ENCODE measurements at places on chromosomes 3 and 15.

- no peak for ATAC-seq
Measured at GRCh38 chr3:8988791-8989558, 25.7 kb upstream of the RAD18 start.

GRCh38 chr3:197736010-197736490 lies 654 bp downstream of the RUBCN start:
- peak; percentile 48 for ATAC-seq

DNA sequence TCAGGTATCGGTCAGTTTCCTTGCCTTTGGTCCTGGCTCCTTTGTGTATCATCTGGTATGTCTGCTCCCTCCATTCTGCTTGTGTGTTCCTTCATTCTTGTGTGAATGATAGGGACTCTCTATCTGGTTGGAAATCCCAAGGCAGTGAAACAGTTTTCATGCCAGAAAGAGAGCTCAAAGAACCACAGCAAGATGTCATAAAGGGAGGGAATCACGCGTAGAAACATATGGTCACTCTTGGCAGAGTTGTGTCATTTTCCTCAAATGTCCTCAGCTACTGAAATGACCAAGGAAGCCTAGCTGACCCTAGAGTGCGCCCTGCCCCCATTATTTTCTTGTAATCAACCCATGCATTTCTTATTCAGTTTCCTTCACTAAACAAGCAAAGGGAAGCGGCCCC lies 48.0 kb downstream of the RASGRP1 start:
- no peak for ATAC-seq

GRCh38 chr15:76336254-76337058 lies at the start of gene ISL2:
TSS of gene ISL2 (plus strand) at chr15:76336773. CDS start at chr15:76336884, 111 bp downstream.
- ATAC-seq: peak; percentile 66

- no peak for ATAC-seq
Measured at GRCh38 chr3:157122832-157123427, 37.0 kb downstream of the CCNL1 start.

GRCh38 chr3:46971742-46972141 lies 4.8 kb downstream of the CCDC12 start:
- no peak for ATAC-seq

GRCh38 chr15:99977929-99978328 lies 244.7 kb upstream of the LYSMD4 start:
- ATAC-seq: no peak

DNA sequence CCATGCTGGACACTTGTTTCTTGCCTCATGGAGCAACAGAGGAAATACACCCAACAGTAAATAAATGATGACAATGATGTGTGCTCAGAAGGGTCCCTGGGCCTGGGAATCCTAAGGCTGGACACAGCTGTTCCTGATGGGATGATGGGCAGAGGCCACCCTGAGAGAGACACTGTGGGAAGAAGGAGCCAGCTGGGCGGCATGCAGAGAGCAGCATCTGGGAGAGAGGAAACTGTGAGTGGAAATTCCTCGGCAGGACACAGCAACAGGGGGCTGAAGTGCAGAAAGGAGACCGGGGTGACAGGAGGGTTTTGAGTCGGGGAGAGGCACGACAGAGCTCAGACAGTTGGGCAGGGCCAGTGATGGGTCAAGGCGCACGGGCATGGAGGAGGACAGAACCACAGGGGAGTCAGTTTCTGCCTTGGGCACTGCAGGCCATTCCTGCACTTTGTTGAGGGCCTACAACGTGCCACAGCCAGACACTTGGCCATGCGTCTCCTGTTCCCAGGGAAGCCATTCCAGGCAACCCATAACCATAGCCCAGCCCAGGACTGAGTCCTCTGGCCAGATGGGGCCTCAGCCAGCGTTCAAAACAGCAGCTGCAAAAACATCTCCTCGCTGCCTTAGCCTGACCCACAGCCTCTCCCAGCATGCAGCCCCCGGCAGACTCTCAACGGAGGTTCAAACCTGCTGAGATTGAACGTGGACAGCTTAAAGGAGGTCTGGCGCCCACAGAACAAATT lies 36.7 kb upstream of the SLC6A1 start:
- no peak for ATAC-seq

DNA sequence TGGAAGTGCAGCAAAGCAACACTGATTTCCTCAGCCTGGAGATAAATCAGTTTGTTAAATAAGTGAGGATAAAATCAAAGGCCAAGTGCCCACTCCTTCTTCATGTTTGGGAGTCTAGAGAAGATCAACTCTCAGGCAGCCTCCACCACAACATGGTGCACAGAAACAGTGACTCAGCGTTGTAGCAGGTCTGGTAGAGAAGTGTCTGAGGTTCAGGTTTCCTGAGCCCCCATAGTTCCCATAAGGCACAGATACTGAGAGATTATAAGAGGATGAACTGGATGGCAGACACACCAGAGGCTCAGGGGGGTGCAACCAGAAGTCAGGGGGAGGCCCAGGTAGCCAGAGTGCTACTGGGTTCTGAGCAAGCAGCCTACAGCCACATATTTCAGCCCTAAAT lies 166.7 kb downstream of the FRMD5 start:
- ATAC-seq: peak; percentile 18

Measured in activated T-helper 17 cell treated with anti-CD3 and anti-CD28 coated beads, Interleukin-2, amount 50 U/mL, for 72 hours (primary cell).